ENCODE measurements at places on chromosomes 7 and 10.

DNA sequence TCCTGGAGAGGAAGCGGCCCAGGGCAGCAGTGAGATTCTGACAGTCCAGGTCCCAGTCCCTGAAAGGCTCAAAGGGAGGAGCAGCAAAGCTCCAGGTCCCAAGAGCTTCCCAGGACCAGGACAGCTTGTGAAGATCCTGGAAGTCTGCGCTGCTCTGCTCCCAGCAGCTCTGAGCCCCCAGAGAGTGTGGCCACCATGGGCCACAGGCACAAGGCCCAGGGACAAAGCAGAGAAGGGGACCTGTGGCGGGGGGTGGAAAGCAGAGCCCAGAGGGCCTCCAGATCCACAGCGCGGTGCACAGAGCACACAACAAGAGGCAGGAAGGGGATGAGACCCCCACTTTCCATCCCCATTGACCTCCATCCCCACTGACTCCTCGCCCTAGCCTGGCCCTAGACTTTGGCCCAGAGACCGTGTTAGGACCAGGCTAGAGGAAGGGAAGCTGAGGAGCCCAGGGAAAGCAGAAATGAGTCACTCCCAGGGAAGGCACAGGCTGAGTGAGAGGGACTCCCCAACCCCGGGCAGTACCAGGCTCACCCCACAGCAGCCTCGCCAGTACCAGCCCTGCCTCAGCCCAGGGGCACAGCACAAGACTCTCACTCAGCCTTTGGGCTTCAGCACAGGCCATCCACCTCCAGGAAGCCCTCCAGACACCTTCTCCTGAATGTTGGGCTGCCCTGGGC, 75.5 kb downstream of the GRID1 start:
- no peak for DNase-seq

DNA sequence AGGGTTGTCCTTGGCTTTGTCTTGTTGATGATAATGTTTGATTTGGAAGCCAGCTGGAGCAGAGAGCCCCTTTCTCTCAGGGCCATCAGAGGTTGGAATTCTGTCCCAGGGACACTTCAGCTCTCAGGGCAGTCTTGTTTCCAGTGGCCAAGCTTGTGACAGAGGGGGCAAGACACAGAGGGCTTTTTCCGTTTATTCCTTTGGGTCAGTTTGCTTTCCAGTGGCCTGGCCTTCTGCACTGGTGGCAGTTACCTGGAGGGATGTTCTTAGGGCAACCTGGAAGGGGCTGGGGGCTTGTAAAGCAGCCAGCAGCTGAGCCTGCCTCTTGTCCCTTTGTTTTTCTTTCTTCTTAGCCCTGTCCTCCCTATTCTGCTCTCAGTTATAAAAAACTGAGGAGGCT, 62.7 kb downstream of the MTURN start:
- no peak for DNase-seq

GRCh38 chr7:151717415-151717814, 159.5 kb downstream of the PRKAG2 start:
- no peak for DNase-seq

DNA sequence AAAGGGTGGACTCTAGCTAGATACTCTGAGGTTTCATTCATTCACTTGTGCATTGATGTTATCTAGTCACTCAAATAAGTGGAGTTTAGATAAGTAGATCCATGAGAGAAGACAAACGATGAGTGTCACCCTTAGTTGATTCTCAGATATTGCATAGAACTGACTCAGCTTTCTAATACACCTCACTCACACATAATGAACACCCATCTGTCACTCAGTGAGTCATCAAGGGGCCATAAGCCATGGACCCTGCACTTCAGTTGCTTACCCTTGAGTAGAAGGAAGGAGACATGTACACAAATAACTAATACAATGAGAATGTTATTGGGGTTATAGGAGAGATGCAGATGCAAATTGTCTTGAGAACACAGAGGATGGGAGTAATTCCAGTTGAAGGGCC, 163.8 kb downstream of the SORCS3 start:
- DNase-seq = no peak

- no peak for DNase-seq
These were observed 121.3 kb upstream of the MGMT start for GRCh38 chr10:129345763-129346162.

GRCh38 chr7:21454182-21454581, 26.3 kb downstream of the SP4 start:
- no peak for DNase-seq

GRCh38 chr10:13844651-13845050, 257.9 kb downstream of the PRPF18 start:
- no peak for DNase-seq

DNA sequence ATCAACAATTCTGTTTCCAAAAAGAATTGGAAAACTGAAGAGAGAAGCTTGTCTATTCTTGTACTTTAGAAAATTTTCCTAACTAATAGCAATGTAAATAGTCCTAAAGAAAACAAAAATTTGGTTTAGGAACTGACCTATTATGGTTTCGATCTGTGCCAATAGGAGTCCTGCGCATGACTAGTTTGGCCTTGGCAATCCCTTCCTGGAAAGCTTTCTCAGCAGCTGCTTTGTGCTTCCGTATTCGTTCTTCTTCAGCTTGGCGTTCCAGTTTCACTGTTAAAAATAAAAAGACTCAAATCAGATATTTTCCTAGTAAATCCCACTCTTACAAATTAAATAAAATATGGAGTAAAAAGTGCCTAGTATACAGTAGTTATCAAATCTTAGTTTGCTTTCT, 36.6 kb downstream of the FZD9 start:
- no peak for DNase-seq

DNA sequence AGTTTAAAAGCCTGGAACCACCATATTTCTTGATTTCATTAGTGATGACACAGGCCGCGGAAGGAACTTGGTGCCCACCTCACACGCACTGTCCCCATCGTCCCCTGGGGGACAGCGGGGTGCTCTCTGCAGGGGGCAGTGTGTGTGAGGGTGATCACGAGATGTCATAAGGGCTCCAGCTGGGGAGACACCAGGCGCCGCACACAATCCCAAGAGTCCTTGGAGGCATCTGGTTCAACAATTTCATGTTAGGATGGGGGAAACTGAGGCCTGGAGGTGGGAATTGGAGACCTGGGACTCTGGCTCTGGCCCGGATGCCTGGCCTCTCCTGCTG, 66.4 kb downstream of the ELFN1 start:
- no peak for DNase-seq

DNA sequence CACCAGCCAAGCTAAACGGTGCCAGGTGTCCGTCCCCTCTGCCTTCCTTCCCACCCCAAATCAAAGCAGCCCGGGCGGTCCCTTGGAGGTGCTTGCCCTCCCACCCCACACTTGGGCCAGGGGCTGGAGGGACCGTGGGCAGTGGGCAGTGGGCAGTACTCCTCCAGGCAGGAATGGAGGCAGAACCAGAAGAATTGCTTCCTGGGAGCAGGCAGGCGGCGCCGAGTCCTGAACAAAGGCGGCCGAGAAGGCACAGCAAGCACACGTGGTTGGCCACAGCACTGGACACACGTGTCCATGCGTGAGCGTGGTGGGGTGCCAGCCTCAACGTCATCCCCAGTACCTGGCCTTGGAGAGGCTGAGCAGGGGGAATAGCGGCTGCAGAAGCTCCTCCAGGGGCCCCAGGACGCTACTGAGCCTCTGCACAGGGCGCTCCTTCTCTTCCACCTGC, 48.4 kb upstream of the NKX6-2 start:
- DNase-seq = no peak

DNA sequence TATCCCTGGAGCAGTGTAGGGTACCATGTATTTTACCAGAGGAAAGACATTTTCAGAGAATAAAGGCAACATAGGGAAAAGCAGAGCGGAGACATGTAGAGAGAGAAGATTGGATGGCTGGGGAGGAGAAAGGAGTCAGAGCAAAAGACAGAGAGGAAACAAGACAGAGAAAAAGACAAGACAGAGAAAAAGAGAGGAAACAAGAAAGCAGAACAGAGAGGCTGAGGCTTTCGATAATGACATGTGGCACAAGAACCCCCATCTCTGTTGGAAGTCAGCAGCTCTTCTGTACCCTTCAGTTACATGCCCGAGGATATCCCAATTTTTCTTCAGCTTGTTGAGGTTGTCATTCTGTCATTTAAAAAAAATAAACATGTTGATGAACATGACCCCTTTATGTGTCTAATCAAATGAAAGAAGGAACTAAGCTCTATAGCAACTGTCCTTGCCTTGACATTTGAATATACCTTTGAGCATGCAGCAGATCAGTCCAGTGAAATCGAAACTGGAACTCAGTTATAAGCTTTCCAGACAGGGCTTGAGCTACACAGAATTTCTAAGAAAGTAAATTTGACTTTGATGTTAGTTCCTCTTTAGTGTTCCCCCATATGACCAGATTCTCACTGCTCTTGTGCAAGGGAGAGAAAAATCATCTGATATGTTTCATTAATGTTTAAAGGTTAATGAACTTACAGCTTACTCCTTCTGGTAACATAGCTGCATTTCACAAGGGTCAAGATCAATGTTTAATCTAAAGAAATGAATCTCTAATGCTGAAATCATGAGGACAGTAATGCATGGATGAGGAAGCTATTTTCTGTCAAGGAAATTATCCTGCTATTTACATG, 75.1 kb upstream of the SP4 start:
- DNase-seq = no peak
